ENCODE measurements at places on chromosomes 12 and 14.

DNA sequence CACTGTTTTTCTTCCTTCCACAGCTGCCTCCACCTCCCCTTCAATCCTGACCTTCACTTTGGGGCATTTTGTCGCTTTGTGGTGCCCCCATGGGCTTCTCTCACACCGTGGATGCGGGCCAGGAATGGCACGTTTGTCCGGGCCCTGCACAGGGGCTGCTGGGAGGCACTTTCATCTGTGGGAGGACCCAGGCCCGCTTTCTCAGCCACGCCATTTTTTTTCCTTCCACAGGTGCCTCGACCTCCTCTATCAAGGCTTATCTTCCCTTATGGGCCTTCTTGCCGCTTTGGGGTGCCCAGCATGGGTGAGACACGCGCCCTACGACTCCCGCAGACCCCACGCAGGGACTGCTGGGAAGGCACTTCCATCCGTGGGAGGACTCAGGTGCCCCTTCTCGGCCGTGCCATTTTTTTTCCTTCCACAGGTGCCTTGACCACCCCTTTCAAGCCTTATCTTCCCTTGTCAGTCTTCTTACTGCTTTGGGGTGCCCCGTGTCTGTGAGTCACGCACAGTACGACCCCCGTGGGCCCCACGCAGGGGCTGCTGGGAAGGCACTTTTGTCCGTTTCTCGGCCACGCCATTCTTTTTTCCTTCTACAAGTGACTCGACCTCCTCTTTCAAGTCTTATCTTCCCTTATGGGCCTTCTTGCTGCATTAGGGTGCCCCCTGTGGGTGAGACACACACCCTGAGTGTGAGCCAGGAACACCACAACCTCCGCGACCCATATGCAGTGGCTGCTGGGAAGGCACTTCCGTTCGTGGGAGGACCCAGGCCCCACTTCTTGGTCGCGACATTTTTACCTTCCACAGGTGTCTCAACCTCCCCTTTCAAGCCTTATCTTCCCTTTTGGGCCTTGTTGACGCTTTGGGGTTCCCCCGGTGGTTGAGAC is 270.7 kb downstream of the ALG10 start:
- DNase-seq, result no peak

- DNase-seq, result no peak
These were observed 114.7 kb upstream of the AMIGO2 start for GRCh38 chr12:47194501-47194900.

- no peak for DNase-seq
These were observed 148.4 kb upstream of the RGS6 start for GRCh38 chr14:71783786-71784185.

DNA sequence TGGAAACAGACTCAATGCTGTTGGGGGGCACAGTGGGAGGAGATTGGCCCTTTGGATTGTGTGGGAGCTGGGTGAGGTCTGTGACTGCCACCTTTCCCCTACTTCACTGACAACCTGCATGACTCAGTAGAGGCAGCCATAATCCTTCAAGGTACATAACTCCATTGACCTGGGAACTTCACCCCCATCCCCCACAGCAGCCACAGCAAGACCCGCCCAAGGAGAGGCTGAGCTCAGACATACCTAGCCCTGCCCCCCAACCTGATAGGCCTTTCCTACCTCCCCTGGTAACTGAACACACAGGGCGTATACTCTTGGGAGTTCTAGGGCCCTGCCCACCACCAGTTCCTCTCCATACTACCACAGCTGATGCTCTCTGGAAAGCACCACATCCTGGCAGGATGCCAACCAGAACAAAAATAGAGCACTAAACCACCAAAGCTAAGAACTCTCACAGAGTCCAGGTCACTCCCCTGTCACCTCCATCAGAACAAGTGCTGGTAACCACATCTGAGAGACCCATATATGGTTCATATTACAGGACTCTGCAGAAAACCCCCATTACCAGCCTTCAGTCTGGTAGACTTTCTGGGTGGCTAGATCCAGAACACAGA is 703.9 kb downstream of the FSCB start:
- DNase-seq, result no peak

DNA sequence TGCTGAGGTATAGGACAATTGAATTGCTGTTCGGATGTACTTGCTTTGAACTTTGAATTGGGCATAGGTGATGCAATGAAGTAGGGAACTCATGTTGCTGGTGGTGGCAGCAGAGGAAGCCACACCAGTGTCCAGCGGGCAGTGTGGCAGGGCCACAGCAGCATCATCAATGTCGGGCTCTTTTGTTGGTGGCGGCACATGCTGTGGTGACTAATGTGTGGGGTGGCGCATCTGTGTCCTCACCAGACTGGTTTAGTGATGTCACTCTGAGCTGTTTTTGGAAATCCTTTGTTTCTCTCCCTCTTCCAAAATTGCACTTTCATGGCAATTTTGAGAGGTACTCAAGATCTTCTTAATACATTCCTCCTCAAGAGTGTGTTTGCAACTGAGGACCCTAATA is 187.6 kb downstream of the ETNK1 start:
- DNase-seq, result no peak

- DNase-seq, result no peak
These were observed 708.8 kb downstream of the RERGL start for GRCh38 chr12:17381211-17381610.

GRCh38 chr14:59026081-59026480 is 162.4 kb upstream of the DAAM1 start:
- no peak for DNase-seq

DNA sequence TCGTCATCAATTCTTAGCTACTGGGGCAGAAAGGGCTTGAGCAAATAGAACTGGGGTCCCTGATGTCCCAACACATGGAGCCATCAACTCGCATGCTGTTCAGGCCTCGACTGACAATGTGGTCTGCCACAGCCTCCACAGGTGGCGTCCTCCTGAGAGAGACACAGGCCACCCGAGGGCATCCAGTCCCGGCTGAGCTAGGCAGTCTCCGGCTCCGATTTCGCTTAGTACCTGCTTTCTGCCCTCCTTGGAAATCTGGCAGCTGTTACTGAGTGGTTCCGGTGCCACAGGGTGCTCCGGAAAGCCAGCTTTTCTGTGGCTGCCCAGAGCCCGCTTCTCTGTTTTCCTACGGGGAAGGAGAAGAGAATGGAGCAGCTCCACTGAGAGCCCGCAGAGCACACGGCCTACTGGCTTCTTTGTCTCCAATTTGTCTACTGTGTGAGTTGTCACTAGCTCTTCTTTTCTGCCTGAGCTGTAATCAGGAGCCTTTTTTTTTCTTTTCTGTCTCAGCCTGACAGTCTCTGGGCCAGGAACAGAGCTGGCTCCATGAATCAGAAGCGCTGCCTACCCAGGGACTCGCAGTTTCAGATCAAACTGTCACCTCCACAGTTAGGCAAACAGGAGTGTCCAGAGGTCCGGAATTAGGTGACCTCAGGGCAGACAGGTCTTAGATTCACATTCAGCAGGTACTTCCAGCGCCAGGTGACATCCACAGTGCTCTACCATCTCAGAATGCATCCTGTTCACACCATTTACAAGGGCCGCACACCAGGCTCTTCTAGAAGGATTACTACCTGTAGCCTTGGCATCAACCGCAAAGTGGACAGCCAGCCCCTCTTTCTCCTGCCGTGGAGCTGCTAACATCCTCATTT is 73.3 kb downstream of the MOK start:
- no peak for DNase-seq

- DNase-seq, result no peak
These were observed 112.8 kb downstream of the NAV3 start for GRCh38 chr12:77943466-77943865.

- no peak for DNase-seq
These were observed 8.1 kb upstream of the TEX22 start for GRCh38 chr14:105389976-105390848.

GRCh38 chr14:68762953-68763764 is 29.7 kb downstream of the ZFP36L1 start:
- DNase-seq, result no peak

GRCh38 chr14:73870525-73871235 is 16.0 kb upstream of the ZNF410 start:
- DNase-seq, result no peak

GRCh38 chr14:77180726-77181602 is 634 bp upstream of the TMEM63C start:
- DNase-seq, result no peak

DNA sequence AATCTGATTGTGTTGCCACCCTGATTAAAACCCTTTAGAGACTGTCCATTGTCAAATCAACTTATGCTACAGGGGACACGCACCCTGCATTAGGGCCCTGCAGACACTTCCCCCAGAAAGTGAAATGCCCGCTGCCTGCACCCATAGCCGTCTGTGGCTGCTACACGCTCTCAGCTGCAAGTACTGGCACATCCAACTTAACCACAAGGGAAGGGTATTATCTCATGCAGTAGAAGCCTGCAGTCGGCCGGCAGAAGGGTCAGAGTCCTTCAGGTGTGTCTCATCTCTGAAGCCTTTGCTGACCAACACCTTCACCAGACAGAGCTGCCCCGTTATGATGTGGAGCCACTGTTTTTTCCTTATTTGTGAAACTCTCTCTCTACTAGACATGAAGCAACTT is 20.8 kb downstream of the CFAP251 start:
- DNase-seq, result no peak

DNA sequence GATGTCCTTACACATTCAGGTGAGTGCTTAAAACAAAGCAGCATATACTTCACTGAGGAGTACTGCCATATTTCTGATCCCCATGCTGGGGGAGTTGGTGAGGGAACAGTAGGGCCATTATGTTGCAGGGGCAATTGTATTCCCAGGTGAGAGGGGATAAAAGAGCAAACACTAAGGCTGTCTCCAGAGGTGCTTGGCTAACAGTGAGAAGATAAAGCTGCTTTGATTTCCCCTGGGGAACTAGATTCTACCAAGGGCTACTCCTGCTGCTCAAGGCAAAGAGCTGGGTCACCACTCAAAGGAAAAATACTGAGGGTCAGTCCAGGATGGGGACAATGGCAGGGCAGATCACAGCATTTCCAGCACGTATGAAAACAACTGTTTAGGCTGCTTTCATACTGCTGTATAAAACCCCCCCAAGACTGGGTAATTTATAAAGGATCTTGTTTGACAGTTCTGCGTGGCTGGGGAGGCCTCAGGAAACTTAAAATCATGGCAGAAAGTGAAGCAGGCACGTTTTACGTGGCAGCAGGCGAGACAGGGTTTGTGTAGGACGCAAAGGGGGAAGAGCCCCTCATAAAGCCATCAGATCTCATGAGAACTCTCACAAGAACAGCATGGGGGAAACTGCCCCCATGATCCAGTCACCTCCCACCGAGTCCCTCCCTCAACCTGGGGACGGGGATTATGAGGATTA is 47.8 kb upstream of the OR5AU1 start:
- no peak for DNase-seq

GRCh38 chr12:113802000-113802749 is 163.9 kb downstream of the RBM19 start:
- no peak for DNase-seq

DNA sequence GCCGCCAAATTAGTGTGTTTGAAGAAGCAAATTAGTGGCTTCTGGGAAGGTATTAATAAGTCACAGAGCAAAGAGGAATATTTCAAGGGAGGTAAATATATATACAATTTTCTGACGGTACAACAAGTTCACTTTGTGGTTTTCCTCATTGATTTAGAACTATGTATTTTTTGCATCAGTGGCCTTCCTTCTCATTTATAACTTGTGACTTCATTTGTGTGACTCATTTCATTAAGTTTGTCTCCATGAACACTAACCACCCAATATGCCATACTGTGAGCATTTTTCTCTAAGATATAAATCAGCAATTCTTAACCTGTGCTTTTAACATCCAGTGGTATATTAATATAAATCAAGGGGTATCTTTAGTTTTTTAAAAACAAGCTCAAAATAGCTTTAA is 29.3 kb upstream of the ARHGAP5 start:
- no peak for DNase-seq

DNA sequence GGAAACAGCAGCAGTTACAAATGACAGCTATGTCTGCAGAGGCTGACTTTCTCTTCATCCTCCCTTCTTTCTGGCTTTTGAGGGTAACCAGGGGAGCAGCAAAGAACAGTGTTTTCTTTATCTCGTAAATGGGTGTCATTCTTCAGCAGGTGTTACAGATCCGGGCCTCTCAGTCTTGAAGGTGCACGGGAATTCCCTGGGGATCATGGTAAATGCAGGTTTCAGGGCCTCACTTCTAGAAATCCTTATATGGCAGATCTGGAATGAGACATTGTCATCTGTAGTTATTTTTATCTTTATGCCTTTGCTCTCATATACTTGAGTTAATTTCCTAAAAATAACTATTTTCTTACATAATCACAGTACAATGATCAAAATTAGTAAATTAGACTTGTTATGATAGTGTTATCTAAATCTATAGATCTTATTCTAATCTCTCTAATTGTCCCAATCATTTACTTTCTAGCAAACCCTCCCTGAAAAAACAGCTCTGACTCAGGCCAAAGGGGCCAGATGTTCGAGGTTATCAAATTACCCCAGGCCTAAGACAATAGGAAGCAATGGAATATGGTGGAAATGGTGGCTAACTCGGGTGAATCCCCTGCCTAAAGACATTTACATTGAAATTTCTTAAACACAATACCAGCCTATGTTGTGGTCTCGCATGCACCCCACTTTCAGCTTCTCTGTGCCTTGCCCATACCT is 145.0 kb downstream of the CAND1 start:
- DNase-seq, result no peak

Data from activated CD8-positive, alpha-beta memory T cell treated with anti-CD3 and anti-CD28 coated beads for 48 hours (primary cell).